Adrenal gland (tissue), 19 donors: ENCODE measurements at places on chromosomes 12 and 14. TPM values are rescaled to one million over a fixed set of nuclear protein-coding genes. Genes with fewer than 3 reads are reported as not detected.

OLR1 gene
- total RNA-seq: 1.5 TPM

RNU7-1 gene
- not detected for total RNA-seq

CAPZA3 gene
- total RNA-seq: not detected

VTI1B gene
- 104 TPM for total RNA-seq

SPIC gene
- total RNA-seq: 0.44 TPM

KCNC2 gene
- not detected for total RNA-seq
